HCT116 (cell line): ENCODE measurements at places on chromosomes 7 and 10.

GRCh38 chr10:2791774-2792443 is 275.4 kb upstream of the PFKP start:
- no peak for DNase-seq

DNA sequence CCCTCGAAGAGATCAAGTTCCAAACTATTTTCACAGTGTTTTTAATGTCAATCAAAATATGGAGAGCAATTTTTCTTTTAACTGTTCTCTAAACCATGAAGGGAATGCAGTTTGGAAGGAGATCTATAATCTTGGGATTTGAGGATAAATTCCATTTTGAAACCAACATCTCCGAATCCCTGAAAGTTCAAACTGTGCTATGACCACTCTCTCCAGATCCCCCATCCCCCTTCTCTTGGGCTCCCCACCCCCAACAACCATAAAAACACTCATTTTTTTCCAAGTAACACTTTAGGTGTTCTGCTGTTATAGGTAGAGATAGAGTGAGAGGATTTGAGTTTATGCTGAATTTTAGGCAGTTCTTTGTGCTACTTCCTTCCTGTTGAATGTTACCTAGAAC is 1.7 kb downstream of the CALD1 start:
- no peak for DNase-seq

- peak; percentile 90 for DNase-seq
Measured at GRCh38 chr7:5773661-5774086, 7.8 kb downstream of the RNF216 start.

DNA sequence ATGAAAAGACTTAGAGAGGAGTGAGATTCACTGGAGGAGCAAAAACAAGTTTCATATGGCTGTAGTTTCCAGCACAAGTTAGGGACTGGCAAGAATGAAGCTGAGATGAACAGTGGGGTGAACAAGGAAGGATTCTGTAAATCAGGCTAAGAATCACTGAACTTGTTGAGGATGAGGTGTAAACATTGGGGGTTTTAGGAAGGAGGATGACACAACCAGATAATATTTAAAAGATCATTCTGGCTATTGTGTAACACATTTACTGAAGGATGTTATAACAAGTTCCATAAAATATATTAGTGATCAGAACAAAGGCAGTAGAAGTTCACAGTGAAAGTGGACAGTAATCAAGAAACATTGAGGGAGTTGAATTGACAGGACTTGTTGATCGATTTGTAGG is 68.9 kb downstream of the CD36 start:
- DNase-seq = no peak

DNA sequence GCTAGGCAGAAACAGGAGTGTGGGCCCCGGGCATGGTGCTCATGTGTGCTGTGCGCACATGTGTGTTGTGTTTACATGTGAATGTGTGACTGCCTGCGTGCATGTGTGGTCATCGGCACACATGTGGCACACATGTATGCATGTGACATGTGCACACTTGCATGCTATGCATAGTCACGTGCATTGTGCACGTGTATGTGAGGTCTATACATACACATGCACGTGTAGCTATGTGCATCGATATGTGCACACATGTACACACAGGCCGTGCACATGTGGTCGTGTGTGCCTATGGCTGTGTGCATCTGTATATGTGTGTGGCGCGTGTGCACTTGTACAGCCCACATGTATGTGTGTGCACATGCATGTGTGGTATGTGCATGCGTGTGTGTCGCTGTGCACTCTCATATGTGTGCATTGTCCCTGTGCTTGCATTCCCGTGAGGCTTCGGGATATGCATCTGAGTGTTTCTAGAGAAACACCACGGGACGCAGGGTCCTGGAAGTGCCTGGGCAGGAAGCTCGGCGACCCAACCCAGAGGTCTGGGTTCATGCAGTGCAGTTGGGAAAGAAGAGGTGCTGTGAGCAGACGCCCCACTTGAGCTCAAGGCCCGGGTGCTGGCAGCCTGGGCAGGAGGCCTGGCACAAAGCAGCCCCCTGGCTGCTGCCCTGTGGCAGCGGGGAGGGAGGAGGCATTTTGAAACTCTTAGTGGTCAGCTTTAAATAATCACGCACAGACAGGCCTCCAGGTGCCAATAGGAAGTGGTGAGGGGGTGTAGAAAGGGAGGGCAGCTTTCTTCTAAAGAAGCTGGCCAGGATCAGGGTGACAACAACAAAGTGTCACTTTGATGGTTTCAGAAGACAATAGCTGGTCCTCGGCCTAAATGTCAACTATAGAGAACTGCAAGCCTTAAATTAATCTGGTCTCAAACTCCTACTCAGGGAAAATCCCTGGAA is 410.0 kb upstream of the MGMT start:
- DNase-seq = no peak

DNA sequence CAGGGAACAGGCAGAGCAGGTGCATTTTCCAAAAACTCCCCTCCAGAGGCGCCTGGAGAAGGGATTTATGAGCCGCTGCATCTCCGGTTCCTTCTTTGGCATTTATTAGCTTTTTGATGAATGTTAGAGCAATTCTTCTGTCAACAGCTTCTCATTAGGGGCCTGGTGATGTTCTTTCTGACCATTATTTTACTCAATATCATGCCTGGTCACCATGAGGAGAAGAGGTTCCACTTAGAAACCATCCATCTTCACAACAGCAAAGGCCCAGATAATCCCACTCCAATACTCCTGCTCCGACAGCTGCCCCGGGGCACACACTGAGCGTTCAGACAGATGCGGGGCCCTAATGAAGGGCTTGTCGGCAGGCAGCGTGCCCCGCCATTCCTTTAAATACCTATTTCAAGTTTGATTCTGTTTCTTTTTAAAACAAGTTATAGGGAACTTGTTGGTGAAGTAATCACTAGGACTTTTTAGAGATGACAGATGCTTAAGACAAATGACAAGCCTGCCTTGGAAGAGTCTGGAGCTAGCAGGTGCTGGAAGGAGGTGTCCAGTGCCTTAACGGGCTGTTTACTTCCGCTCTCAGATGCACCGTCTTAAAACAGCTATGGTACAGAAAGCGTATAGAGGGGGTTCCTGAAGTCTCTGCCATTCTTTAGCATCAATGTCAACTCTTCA is 31.7 kb downstream of the ECHDC3 start:
- DNase-seq = no peak

DNA sequence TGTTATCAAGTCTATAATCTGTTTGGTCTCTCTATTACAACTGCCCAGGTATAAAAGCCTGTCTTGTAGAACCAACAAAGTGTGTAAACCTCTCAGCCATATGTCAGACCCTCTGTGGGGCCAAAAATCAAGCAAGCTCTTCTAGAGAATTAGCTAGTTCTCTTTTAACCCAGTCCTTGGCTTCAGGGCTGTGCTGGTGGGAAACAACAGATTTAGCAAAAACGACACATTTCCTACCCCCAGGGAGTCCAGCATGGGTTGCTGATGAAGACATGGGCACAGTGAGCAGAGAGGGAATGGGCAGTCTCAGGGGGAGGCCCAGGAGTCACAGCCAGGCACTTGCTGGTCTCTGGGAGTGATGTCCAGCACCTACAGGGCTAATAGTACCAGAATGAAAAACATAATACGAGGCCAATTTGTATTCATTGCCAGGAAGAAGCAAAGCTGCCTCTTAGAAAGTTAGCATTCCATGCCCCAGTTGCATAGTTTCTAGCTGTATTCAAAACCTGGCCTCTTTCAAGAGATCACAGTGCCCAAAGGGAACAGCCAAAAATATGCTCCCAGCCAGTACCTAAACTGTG is 80.1 kb downstream of the FRMD4A start:
- no peak for DNase-seq

DNA sequence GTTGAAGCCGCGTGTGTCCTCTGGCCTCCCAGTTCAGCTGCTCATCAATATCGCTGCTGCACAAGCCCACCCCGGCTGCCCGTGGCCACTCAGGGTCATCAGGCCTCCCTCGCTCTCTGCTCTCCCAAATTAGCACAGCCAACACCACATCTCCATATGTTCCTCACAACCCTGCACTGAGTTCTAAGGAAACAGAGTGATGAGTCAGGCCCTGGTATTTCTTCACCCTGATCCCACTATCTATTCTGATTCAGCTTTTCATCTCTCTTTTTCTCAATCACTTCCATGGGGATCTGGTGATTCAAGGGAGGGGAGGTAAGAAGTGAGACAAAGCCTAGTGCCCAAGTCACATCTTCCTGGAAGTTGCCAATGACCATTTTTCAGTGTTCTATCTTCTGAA is 23.8 kb downstream of the CYTH3 start:
- DNase-seq = no peak

DNA sequence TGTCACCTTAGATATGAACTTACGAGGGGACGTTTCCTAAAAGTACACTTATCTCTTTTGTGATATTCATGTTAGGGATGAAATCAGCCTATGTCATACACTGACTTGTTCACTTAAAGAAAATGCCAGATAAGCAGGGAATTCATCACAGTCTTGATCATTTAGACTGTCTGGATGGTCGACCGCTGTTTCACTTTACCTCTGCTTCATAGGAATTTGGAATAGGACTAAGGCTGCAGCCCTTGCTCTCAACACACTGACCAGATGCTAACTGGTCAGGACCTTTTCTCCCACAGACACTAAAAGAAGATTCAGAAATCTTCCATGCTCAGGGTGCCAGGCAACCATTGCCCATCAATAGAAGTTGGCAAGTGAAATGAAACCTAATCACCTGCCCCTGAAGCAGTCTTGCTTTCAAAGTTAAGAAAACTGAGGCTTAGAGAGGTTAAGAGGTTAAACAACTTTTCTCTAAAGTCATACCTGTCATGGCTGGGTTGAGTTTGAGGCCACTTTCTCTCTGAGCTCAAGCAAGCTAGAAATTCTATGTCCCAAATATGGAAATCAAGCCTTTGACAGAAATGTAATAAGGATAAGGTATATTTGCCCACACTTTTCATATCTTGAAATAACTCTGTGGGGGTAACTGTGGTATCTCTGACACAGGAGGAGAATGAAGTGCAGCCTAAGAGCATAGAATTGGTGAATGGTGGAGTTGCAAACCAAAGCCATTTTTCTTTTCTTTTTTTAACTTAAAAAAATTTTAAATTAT is 77.1 kb downstream of the MAP3K8 start:
- DNase-seq = no peak

- no peak for DNase-seq
Measured at GRCh38 chr10:10959666-10960065, 58.0 kb upstream of the CELF2 start.

DNA sequence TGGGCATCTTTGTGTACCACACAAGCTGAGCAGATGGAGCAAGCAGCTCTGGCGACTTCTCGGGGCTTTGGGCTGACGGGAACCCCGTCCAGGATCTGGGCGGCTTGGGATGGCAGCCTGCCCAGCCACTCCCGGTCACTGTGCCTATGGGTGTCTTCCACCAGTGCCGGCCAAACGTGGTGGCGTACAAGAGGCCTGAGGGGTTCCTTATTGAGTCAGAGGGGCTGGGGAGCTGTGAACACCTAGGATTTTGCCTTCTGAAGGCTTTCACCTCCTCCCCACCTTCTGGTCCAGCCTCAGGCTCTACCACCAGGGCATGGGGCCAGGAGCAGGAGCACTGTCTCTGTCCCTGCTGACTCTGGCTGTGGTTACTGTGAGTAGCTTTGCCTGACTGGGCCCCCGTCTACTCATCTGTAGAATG is 71.8 kb upstream of the PPIF start:
- no peak for DNase-seq

- DNase-seq = no peak
Measured at GRCh38 chr7:36279200-36279925, 110.3 kb upstream of the ANLN start.

- no peak for DNase-seq
Measured at GRCh38 chr7:1536455-1536742, 5.9 kb downstream of the MAFK start.

DNA sequence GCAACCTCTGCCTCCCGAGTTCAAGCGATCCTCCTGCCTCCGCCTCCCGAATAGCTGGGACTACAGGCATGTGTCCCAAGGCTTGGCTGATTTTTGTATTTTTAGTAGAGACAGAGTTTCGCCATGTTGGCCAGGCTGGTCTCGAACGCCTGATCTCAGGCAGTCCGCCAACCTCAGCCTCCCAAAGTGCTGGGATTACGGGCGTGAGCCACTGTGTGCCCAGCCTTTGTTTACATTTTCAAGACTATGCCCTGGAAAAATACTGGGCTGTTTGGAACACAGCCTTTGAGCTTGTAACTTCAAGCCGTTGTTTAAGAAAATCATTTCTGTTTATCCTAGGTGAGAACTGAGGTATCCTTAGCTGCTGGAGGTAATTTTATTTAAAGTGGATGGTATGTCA is 1.9 kb downstream of the ZKSCAN1 start:
- no peak for DNase-seq

- DNase-seq = no peak
Measured at GRCh38 chr7:115637128-115637527, 393.4 kb downstream of the TFEC start.

DNA sequence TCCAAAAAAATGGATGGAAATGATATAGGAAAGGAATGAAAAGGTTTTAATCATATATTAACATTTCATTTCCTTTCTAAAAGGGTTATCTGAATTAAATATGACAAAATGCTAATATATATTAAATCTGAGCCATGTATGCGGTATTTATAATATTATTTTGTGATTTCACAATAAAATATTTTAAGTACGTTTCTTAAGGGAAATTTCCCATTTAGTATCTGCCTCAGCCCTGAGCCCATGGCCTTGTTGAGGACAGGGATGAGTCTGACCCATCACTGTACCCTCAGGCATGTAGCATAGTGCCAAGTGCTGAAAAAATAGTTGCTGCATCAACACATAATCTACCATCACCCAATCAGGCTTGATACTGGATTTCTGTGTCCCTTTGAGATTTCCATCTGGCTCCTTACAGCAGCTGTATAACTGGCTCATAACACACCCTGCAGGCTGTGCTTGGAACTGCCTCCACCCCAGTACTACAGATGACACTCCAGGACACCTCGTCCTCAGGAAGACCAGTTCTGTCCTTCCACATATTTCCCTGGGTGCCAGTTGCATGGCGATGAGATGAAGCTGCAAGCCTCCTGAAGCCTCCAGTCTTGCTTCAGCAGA is 59.4 kb upstream of the ASAH2 start:
- peak; percentile 18 for DNase-seq

DNA sequence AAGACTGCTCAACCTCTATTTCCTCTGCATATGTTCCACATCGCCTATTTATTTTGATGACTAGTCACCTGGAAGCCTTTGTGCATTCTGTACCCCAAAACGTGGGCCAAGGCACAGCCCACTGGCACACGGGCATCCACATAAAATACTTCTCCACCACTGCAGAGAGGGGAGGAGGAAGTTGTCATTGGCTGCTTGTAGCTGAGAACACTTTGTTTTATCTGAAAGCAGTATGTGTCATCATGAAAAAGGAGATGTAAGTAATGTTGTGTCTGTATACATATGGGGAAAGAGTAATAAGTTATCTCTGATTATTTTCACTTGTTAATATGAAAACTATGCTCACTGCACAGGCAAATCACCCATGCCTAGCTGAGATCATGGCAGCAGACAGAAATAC is 48.2 kb upstream of the AMPH start:
- no peak for DNase-seq

DNA sequence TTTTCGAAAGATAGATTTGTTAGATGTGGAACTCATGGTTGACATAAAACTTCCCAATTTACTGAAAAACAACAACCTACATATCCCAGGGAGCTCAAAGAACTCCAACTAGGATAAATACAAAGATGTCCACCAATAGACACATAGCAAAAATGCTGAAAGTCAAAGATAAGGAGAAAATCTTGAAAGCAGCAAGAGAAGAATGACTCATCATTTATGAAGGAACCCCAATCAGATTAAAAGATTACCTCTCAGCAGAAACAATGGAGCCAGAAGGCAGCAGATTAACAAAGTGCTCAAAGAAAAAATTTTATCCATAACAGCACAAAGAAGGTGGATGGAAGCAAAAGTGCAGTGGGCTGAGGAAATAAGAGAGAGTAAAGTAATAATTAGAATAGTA is 908.6 kb downstream of the SORCS3 start:
- DNase-seq = no peak
